ENCODE measurements at places on chromosomes 11 and 22.

DNA sequence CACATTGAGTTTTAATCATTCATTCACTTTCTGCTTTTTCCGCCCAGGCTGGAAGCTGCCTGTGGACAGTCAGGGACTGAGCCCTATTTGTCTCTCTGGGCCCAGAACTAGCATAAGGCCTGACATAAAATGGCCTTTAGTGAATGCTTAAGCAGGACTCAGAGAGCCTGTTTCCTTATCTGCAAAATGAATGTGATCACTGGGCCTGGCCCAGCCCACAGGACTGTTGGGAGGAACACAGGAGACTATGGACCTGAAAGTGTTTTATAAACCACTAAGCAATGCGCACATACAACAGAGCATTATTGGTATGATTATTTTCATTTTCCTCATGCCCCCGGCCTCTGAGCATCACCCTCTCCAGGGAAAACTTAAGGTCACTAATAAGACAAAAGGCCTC is 3.9 kb upstream of the MYH9 start:
- no peak for DNase-seq

DNA sequence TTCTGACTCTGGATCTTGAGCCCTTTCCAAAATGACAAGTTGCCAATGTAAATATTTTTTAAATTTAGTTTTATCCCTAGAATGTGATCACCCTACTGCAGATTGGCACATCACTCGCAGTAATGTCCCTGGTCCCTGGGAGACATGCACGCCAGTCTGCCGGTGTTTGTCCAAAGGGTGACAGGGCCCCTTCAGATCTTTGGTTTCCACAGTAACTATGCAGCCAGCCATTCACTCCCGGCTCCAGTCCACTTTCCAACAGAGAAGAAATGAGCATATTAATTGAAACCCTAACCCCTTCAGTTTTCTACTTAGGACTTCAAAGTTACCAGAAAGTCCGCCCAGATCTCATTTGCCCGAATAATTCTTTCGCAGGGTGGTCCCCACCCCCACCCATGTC is 25.8 kb upstream of the RASSF10 start:
- no peak for DNase-seq

- DNase-seq = no peak
Observed at GRCh38 chr11:9629064-9629463, 34.8 kb upstream of the SWAP70 start.

GRCh38 chr11:7004482-7004881 is 15.7 kb downstream of the ZNF214 start:
- DNase-seq = peak; percentile 90

DNA sequence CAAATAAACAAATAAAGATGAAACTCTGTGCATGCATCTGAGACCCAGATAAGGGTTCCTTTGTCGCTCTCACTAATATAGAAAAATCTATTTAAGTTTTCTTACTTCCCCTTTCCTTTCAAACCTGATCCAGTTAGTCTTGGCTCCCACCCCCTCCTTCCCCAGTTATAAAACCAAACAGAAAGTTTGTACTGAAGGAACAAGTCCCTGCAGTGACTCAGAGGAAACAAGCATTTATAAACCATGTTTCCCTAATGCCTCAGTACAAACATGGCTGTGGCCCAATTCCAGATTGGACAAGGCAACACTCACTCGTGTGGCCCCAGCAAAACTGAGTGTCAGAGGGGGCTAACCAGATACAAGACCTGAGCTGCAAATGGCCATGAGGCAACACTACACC is 65.5 kb upstream of the ARHGAP20 start:
- DNase-seq = peak; percentile 86

DNA sequence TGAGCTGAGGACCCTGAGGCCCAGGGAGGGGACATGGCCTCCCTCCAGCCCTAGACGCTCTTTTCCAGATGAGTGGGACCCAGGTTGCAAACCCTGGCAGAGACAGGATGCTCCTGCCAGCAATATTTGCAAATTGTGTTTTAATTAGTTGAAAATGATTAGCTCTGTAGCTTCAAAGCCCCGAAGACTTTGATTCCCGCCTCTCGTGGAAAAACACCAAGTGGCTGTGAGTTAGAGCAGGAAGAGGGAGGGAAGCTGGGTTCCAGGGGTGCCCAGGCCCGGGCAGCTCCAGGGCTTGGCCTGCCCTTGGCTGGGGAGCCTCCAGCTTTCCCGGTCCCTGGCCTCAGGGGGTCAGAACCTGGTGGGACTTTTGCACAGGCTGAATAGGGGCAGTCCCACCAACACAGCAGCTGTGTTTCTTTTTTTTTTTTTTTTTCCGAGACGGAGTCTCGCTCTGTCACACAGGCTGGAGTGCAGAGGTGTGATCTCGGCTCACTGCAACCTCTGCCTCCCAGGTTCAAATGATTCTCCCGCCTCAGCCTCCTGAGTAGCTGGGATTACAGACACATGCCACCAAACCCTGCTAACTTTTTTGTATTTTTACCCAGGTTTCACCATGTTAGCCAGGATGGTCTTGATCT is 101.6 kb upstream of the RTL6 start:
- DNase-seq = no peak

DNA sequence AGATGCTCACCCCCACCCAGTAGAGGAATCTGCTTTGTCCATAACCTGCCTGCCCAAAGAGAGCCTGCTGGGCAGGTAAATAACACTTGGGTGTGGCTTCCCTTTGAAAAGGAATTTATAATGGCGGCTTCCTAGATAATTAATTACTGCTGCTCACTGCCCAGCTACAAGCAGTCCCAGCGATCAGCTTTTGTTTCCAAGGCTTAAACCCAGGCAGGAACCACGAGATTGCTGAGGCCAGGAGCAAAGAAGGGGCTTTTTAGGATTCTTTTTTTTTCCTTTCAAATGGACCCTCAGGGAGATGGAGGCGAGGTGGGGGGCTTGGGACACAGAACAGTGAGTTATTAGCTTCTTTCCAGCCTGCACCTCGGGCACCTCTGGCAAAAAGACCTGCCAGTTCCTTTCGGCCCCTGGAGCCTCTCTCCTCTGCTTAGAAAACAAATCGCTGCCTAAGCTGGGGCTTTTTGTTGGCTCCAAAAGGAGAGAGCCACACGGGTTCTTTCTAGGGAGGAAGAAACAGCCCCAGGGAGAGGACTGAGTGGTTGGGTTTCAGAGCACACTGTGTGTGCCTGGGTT is 107.2 kb downstream of the TSPAN18 start:
- no peak for DNase-seq

DNA sequence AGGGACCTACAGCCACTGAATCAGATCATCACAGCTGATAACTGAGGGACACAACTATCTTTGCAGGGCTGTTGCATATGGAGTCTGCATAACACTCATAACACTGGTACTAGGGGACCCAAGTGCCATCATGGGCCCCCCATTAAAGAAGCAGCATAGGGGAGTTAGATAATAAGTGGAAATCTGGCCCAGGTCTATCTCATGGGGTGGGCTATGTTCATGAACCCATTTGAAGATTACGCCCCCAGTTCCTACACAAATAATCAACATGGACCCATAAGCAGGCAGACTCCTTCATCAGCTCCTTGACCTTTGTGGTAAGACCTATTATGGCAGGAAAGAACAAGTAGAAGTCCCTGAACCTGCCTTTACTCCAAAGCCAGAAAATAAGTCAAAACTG is 48.8 kb downstream of the ASCL2 start:
- DNase-seq = no peak

DNA sequence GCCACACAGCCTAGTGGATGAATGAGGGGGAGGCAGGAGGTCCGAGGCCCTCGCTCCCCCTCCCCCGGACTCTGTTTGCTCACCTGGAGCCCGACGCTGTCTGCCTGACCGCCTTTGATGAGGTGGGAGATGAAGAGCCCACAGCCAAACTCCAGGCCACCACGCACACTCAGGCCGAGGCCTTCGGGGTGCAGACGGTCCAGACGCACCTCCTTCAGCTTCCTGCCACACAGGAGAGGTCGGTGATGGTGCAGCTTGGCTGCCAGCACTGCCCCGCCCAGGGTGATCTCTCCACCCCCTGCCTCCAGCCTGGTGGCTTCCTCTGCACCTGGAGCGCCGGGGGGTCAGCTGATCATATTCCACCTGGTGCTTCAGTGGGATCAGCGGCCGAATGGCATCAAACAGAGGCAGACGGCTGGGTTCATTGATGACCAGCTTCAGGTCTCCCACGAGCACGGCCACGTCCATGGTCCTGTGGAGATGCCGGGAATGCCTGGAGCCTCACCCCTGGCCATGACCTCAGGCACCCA is 13.1 kb downstream of the USH1C start:
- no peak for DNase-seq

DNA sequence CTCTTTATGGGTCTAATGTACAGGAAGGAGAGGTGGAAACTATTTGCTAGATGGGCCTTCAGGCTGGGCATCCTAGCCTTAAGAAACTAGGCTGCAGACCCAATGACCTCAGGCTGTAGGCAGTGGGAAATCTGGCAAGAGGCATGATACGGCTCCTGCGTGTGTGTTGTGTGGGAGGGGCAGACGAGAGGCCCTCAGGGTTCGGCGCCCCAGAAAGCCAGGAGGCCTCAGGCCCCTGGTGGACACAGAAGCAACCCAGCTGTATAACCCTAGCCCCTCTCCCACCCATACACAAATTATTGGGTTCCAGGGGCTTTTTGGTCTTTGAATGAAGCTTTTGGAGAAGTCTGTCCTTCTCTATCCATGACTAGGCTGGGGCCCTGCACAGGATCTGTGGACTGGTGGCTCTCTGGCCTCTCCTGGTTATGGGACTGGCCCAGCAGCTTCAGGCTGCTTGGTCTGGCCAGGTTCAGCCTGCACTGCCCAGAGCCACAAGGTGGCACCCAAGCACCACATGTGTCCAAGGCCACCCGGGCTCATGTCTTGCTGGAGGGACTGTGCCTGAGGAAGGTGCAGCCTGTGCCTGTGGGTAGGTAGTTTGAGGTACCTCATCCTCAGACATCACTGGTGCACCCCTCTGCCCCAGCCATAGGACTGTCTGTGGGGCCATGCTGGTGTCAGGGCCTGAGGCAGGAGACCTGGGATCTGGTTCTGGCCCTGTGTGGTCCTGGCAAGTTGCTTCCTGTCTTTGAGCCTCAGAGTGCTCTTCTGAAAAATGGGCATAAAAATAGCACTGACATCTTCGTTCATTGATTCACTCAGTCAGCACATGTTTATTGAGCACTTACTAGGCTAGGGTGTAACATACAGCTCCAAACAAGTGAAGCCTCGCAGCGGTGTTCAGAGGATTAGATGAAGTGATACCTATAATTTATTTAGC is 87.5 kb downstream of the RRM1 start:
- peak; percentile 38 for DNase-seq
